ENCODE measurements at places on chromosomes 13 and 19. TPM values are rescaled to one million over a fixed set of nuclear protein-coding genes. Genes with fewer than 3 reads are reported as not detected.

The MZT1 gene
- 5.5 TPM for total RNA-seq

The XAB2 gene
- 19.5 TPM for total RNA-seq

The TRPM4 gene
- total RNA-seq = 17.0 TPM

The MRPL4 gene
- total RNA-seq = 54.5 TPM

The ZNF229 gene
- total RNA-seq = 4.4 TPM

The ZNF776 gene
- total RNA-seq = 11.5 TPM

The NECTIN2 gene
- total RNA-seq = 103 TPM

The ZFR2 gene
- not detected for total RNA-seq

GRCh38 chr19:49559928-49560327 is 20.4 kb downstream of the NOSIP start:
- DNase-seq = no peak

- no peak for DNase-seq
Observed at GRCh38 chr19:49400029-49400428, 12.0 kb downstream of the KASH5 start.

GRCh38 chr19:18898081-18898606 is 2.2 kb upstream of the CERS1 start:
- no peak for DNase-seq

DNA sequence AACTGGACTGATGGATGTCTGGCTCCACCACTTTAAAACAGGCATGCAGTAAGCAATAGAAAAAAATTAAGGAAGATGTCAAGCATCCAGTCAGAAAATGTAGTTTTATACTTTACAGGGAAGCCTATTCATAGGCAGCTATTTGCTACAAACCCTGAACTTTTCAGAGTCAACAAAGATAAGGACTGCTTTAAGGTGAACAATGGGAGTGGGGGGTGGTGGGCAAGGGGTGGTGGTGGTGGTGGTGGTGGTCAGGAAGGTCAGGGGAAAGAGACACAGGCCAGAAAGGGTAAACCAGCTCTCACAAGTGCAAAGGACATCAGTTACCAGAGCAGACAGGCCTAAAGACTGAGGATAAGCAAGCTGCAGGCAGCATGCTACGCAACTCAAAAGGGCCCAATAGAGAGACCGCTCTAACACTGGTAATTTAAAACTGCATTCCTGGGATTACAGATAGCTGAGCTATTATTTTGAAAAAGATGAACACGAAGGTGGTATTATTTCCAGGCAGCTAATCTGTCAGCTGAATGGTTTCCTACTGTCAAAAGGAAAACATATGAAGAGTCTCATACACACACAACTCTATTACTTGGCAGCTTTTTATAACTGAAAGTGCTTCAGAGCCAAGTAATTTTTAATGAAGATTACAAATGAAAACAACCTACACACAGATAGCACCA is 14.8 kb downstream of the BRD4 start:
- DNase-seq = no peak

DNA sequence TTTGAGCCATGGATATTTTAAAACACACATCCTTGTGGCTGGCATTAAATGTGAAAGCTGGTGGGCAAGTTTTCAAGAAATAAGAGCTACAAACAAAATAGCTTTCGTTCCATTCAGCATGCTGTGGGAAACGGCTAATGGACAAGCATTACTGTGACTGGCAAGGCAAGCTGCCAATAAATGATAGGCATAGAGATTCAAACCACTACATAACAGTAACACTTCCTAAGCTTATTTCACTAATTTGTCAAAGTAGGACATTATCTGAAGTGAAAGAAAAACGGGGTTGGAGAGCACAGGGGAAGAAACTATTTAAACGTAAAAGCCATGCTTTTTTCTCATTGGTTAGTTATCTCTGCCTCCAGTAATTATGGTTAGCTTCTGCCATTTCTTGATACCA is 26.0 kb downstream of the OBI1 start:
- DNase-seq = no peak

GRCh38 chr13:52651897-52652195 is 790 bp upstream of the SUGT1 start:
- DNase-seq = no peak

DNA sequence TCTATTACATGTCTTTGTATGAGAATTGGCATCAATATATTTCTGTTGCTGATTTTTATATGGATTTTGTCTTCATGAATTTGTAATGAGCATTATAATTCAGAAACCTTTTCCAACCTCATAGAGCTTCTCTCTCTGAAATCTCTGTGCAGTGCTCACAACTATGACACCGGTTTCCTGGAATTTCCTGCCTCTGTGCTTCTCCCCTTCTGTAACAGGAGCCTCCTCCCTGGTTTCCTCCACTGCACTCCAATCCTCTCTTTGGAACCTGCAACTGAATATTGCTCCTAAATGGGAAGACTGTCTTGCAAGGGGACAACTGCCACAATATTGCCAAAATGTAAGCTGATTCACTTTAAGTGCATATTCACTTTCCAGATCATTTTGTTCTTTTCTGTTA is 1147.9 kb downstream of the UQCRFS1 start:
- no peak for DNase-seq

GRCh38 chr19:32302778-32303177 is 42.6 kb upstream of the ZNF507 start:
- no peak for DNase-seq

DNA sequence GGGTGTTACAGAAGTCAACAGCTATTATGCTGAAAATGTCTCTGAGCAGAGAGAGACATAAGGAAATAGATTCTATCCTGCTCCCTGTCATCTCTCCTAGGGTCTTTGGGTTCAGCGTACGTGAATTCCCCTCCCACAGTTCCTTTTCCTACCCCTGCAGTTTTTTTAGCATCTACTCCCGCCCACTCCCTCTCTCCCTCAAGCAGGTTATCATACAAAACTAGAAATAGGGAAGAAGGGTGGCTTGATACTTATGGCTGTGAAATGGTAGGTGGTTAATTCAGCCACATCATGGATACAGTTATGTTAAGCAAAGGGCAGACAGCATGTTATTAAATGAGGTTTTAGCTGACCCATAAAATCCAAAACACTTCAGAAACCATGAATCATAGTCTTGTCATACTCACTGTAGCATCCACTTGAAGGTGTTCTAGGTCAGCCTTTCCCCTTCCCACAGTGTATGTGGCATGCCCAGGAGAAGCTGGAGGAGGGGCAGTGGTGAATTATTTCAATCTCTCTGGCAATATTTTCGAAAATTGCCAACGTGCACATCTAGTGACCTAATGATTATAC is 236.8 kb upstream of the SERP2 start:
- no peak for DNase-seq

GRCh38 chr19:19900139-19900728 is 512 bp upstream of the ZNF93 start:
- no peak for DNase-seq

DNA sequence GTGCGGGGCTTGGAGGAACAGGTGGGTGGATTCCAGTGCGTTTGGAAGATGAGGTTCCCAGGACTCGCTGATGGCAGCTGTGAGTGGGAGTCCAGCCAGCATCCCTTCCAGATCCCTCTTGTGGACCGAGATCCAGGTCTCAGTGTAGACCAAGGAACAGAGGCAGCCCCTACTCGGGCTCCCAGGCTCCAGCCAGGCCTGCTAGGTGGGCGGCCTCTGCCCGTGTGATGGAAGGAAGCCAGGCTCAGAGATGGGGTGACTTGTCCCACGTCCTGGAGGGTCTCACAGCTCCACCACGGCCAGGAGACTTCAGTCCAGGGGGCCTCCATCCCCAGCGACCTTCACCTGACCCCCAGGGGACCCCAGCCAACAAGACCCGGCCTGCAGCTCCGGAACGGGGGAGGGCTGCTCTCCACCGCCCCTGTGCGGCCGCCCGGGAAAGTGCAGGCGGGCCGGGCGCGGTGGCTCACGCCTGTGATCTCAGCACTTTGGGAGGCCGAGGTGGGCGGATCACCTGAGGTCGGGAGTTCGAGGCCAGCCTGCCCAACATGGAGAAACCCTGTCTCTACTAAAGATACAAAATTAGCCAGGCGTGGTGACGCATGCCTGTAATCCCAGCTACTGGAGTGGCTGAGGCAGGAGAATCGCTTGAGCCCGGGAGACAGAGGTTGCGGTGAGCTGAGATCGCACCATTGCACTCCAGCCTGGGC is 729 bp upstream of the MADCAM1 start:
- DNase-seq = no peak

- DNase-seq = no peak
Observed at GRCh38 chr19:49071860-49072547, 495 bp downstream of the KCNA7 start.

DNA sequence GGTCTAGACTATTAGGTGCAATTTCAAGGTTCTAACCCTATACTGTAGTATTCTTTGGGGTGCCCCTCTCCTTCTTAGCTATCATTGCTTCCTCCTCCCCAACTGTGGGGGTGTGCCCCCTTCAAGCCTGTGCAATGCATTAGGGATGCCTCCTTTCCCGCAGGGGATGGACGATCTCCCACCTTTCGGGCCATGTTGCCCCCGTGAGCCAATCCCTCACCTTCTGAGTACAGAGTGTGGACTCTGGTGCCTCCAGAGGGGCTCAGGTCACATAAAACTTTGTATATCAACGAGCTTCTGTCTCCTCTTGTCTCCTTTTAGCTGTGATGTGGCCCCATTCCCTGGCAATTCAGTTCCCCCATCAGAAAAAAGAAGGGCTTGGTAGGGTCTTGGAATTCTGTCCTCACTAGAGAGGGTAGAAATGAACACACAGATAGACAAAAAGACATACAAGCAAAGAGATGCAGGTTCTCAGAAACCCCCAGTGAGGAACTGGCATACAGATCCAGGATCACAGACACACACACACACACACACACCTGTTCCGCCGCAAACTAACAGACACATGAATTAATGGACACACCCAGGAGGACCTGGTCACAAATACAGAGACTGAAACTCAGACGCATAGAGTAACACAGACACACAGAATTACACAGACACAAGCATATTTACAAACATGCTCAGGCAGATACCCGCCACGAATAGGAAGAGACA is 2.5 kb upstream of the HNRNPUL1 start:
- no peak for DNase-seq

DNA sequence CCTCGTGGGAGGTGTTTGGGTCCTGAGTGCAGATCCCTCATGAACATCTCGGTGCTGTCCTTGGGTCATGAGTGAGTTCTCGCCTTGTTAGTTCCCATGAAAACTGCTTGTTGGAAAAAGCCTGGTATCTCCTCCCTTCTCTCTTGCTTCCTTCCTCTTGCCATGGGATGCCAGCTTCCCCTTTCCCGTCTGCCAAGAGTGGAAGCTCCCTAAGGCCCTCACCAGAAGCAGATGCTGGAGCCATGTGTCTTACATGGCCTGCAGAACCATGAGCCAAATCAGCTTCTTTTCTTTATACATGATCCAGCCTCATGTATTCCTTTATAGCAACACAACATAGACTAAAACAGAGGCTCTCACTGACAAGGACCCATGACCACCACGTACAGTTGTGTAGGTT is 8.2 kb downstream of the ADGRE2 start:
- peak; percentile 11 for DNase-seq

- no peak for DNase-seq
Observed at GRCh38 chr19:31312677-31313244, 36.5 kb downstream of the TSHZ3 start.

GRCh38 chr13:60448907-60449510 is 52.0 kb downstream of the TDRD3 start:
- DNase-seq = no peak

- DNase-seq = no peak
Observed at GRCh38 chr19:10168386-10168948, 26.3 kb downstream of the DNMT1 start.

DNA sequence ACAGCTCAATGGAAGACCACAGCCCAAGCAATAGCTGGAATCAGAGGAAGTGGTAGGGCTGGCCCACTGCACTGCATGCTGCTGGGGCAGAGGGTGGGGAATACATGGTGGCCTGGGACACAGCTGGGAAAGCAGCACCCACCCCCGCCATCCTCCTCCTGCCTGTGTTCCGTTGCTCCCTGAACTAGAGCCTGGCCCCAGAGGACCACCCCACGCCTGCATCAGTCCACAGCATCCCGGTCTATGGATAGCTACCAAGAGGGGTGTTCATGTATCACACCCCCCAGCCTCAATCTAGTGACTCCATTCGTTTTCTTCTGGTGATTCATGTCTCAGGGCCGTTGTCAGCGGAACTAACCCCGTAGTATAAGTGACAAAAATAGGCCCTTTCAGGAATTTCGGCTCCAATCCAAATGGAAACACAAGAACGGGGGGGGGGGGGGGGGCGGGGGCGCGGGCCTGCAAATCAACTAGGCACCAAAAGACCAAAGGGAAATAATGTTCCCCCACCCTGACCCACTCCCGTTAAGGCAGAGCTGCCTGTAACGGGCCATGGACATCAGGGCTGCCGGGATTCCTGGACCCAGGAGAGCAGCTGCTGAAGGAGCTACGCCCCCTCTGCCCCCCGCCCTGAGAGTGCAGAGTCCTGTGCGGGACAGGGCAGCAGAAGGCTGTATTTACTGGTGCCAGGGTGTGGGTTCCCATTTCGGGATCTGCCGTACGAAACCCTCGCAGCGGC is 18.9 kb upstream of the EPHX3 start:
- no peak for DNase-seq

GRCh38 chr13:28631801-28632200 is 27.1 kb upstream of the POMP start:
- DNase-seq = no peak

DNA sequence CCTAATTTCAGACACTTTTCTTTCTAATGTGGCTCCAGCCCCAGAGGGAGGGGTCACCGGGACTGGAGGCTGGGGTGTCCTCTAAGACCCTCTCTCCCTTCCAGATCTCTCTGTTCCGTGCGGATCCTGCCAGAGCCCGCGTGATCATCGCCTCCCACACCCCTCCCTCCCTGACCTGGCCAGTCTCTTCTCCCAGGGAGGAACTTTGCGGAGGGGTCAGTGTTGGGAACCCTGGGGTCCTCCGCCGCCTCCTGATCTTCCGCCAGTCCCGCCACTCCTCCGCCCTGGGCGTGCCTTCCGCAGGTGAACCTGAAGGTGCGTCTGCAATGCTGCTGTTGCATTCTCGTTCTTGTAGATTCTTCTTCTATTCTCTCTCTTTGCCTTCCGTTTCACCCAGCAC is 9.1 kb downstream of the SOX21 start:
- DNase-seq = no peak

- no peak for DNase-seq
Observed at GRCh38 chr19:35208121-35208520, 20.4 kb downstream of the FAM187B start.

DNA sequence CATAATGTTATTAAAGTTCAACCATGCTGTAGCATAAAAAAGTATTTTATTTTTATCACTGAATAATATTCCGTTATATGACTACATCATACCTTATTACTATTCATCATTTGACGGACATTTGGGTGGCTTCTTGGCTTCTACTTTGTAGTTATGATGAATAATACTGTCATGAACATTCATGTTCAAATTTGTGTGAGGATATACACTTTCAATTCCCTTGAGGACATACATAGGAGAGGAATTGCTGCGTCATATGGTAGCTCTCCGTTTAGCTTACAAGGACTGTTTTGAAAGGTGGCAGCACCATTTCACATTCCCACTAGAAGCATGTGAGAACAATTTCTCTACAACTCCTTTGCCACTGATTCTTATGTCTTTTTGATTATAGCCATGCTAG is 910.8 kb upstream of the MIR17HG start:
- no peak for DNase-seq

- no peak for DNase-seq
Observed at GRCh38 chr13:25165663-25166062, 6.4 kb downstream of the AMER2 start.
